ENCODE measurements at places on chromosomes 12 and 14.

GRCh38 chr12:265096-265495 is 2.5 kb upstream of the SLC6A13 start:
- DNase-seq = no peak

GRCh38 chr14:71206123-71206522 is 298.9 kb downstream of the PCNX1 start:
- DNase-seq = no peak

GRCh38 chr12:68559246-68559645 is 51.5 kb upstream of the RAP1B start:
- no peak for DNase-seq

DNA sequence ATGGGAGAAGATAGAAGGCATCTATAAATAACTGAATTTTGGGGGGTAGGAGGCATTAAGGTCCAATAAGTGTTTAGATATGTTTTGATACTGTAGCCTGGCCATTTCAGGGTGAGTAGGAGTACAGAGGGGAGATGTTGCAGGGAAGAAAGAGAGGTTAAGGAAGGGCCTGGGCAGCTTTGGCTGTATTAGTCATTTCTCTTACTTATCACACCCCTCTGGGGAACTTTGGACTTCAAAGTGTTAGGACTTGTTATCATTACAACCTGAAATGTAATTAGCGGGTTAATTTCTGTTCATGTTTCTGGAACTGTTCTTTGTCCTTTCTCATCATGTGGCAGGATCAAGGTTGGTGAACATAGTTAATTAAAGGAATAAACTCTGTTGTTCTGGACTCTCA is 40.3 kb downstream of the SUSD6 start:
- DNase-seq = no peak

DNA sequence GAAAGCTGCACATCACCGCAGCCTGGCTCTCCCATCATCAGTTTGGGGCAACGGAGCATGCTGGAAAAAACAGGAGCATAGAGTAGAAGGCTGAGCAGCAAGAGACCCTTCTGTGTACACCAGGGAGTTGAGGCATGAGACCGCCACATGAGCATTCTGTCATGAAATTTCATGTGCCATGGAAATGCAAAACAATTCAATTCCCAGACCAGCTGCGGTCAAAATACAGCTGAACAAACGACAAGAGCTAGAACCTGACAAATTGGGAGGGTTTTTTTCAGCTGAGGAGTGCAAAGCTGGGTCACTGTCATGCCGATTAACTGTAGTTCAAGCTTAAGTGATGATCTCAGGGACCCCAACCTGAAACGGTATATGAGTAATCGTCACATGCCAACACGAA is 37.1 kb downstream of the TMEM30B start:
- DNase-seq = no peak

Measured in activated CD8-positive, alpha-beta memory T cell treated with anti-CD3 and anti-CD28 coated beads for 4 hours (primary cell).